Activated CD8-positive, alpha-beta memory T cell treated with anti-CD3 and anti-CD28 coated beads for 1 hour (primary cell): ENCODE measurements at places on chromosomes 7 and 10.

- DNase-seq, result no peak
Measured at GRCh38 chr10:97259119-97259518, 33.3 kb downstream of the ARHGAP19 start.

GRCh38 chr7:146858690-146859089, 742.1 kb downstream of the CNTNAP2 start:
- DNase-seq, result no peak

DNA sequence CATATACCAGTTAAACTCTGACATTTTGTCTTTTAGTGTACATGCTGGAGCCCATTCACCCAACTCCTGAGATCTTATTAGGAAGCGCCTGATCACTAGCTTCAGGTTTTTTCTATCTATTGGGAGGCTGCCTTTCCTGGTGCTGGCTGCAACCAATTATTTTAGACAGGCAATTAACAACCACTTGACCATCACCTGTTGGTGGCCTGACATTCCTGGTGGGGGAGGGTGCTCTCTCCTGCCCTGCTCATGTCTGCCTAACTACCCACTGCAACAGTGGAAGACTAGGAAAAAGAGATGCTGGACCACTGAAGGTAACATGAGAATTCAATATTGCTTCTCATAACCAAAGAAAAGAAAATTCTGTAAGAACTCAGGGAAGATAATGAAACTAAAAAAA, 190.3 kb upstream of the GRM3 start:
- no peak for DNase-seq

DNA sequence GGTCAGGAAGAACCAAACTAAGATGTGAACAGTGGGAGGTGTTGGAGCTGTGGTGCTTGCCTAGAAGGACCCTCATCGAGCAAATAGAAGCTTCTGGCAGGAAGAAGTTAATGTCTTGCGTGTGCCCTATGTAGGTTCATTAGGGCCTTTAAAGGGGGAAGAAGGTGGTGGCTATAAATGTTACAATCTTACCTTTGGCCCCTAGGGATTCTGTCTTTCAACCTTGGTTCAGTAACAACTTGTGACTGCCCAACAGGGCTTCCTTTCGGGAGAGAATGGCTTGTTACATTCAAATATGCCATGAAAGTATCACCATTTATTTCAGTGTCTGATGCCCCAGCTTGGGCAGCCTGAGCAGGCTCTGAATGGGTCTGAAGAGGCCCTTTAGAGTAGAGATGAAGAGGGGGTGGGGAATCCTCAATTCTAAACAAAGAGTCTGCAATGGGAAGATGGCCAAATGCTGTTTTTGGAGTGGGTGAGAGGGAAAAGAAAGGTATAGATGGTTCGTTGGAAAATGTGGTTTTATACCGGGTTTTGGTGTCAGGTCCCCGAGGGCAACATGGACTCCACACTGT, 108.0 kb downstream of the TCF7L2 start:
- no peak for DNase-seq

DNA sequence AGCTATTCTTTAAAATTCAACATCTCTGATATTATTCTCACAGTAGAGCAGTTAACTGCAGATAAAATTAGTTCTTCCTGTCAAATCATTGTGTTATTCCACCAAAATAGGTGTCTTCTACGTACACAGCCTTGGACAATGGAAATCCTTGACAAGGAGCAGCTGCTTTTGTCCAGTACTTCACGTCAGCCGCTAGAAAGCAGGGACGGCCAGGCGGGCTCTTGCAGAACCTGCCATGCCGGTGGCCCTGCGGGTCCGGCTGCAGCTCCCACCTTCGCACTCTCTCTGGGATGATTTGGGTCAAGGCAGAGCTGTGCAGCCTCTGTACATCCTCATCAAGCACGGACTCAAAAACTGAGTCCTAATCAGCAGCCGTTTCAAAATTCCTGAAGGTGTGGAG, 2.2 kb upstream of the FOXI2 start:
- no peak for DNase-seq

DNA sequence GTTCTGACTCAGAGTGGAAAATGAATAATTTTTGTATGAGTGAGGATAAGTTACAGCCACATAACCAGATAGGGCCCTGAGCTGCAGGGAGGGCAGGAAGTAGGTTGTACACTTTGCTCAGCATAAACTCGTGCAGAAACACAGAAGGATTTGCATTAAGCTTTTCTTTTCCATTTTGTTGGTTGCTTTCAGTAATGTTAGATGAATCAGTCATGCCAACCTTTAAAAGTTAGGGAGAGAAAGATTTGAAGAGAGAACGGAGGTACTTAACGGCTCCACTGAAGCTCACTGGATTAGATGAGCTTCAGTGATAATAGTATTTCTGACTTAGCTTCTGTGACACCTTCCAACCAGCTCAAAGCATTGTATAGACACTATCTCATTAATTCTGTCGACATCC, 348.1 kb downstream of the GATA3 start:
- DNase-seq, result no peak

GRCh38 chr10:18472977-18473376, 178.4 kb downstream of the NSUN6 start:
- no peak for DNase-seq

DNA sequence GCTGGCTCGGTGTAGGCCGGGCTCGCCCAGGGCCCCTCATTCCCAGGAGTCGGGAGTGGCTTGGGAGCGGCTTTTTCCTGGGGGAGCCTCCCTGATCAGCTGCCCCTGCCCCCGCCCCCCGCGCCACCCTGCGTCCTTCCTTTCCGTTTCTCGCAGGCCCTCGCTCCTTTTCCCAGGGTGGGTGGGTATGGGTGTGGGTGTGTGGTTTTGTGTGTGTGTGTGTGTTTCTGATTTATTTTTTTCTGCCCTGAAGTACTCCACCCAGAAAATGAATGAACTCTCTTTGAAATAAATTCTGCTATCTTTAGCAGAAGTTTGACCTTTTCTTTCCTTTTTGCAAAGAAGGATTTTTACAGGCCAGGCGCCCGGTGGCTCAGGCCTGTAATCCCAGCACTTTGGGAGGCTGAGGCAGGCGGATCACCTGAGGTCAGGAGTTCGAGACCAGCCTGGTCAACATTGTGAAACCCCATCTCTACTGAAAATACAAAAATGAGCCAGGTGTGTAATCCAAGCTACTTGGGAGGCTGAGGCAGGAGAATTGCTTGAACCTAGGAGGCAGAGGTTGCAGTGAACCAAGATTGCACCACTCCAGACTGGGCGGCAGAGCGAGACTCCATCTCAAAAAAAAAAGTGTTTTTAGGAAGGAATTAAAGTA, 30.0 kb upstream of the AP5Z1 start:
- no peak for DNase-seq

DNA sequence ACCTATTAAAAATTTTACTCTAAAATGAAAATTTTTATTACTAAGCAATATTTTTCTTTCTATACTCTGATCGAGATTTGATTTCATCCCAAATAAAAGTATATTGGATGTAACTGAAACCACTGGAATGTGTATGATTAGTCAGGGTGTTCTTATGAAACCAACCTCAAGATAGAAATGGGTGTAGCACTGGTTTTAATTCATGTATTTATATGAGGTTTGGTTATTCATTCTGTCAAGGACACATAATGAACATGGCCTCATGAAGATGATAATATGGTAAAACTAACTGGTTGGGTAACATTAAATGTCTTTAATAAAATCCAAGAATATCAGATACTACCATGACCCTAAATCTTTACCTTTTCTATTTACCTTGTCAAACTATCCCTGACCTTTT, 197.7 kb downstream of the SEMA3A start:
- no peak for DNase-seq

GRCh38 chr7:92747041-92747835, 89.1 kb downstream of the CDK6 start:
- DNase-seq, result no peak

GRCh38 chr10:105585753-105586152, 944.7 kb downstream of the SORCS3 start:
- DNase-seq, result no peak

DNA sequence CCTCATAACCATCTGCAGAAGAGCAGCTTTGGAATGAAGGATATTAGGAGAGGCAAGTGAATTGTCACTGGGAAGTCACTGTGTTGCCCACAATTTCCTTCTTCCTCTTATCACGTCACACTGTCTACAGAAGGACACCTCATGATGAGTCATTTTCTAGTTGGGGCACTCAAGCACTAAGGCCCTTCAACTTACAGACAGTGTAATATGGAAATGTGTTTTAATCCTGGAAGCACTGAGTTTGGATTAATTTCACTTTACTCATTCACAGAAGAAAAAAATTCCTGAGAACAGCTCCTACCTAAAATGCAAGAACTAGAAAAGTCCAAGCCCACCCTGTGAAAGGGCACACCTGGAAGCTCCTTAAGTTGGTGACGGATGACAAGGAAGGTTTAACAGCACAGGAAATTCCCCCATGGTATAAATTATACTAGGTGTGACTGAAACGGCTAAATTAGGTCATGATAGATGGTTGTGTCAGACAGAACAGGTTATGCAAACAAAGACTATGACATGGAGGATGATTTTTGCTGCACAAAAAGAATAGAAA, 56.6 kb downstream of the PARD3 start:
- no peak for DNase-seq

GRCh38 chr10:127115100-127115499, 81.3 kb downstream of the INSYN2A start:
- no peak for DNase-seq

GRCh38 chr10:121036431-121036830, 185.3 kb downstream of the WDR11 start:
- DNase-seq, result no peak

GRCh38 chr7:86720306-86720705, 76.6 kb downstream of the GRM3 start:
- DNase-seq, result no peak

DNA sequence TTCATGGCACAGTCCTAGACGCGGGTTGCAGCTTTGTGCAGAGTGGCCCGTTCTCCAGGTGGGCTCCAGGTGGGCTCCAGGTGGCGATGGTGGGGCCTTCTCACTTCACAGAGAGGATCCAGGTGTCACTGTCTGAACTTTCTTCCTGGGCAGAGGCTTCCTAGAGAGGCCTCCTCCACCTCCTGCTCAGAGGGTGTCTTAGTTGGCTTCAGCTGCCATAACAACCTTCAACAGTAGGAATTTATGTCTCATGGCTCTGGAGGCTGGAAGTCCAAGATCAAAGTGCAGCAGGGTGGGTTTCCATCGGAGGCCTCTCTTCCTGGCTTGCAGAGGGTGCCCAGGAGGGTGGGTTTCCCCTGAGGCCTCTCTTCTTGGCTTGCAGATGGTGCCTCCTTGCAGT, 125.1 kb downstream of the GLRX3 start:
- DNase-seq, result no peak
